ENCODE measurements at places on chromosomes 6 and 20.
A peak's percentile ranks its signal among the peaks of the same experiment; 100 is the strongest.

- H3K27ac ChIP-seq = no peak overlapping the region
- no peaks in the 10 kb centered on the region for H3K36me3 ChIP-seq
- no peaks in the 10 kb centered on the region for H3K27me3 ChIP-seq
- H3K4me1 ChIP-seq = no peaks in the 10 kb centered on the region
- H3K4me3 ChIP-seq = no peak overlapping the region
- DNase-seq = no peak
Measured at GRCh38 chr6:62999796-63000195, 211.5 kb upstream of the FKBP1C start.

- no peak overlapping the region for H3K4me3 ChIP-seq
- H3K4me1 ChIP-seq = no peaks in the 10 kb centered on the region
- no peaks in the 10 kb centered on the region for H3K27me3 ChIP-seq
- H3K36me3 ChIP-seq = peaks cover 2% of the 10 kb centered on the region
- no peak for DNase-seq
- no peak overlapping the region for H3K27ac ChIP-seq
Measured at GRCh38 chr6:74050921-74051320, 354.9 kb downstream of the CD109 start.

- H3K27ac ChIP-seq = peak within 1 kb of the TSS; percentile 38
- peaks cover 63% of the 10 kb centered on the region for H3K27me3 ChIP-seq
- no peak for DNase-seq
- H3K36me3 ChIP-seq = no peaks in the 10 kb centered on the region
- peaks cover 8% of the 10 kb centered on the region for H3K4me1 ChIP-seq
Measured at GRCh38 chr6:17281100-17281496, at the start of gene RBM24. Gene RBM24 (plus strand): TSS chr6:17281361. CDS start chr6:17281582, 221 bp downstream.

- no peak for DNase-seq
- H3K36me3 ChIP-seq = no peaks in the 10 kb centered on the region
- no peak overlapping the region for H3K27ac ChIP-seq
- no peak overlapping the region for H3K4me3 ChIP-seq
- H3K4me1 ChIP-seq = peaks cover 4% of the 10 kb centered on the region
Measured at GRCh38 chr6:29685718-29686326, 4.9 kb upstream of the ZFP57 start.

DNA sequence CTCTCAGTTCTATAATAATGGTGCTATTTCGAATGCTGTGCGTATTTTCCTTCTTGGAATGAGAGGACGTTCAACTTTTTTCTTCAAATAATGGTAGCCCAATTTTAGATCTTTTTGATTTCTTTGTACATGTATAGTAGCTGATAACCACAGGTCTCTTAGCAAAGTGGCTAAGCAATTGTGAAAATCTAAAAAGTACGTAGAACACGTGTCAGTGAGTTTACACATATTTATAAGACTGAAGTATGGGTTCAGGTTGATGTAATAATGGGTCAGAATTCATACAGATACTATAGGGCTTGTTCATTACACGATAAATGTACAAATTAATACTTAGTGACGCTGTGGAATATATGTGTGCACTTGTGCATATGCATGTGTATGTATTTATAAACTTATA lies 1.3 kb downstream of the SMIM13 start:
- H3K27me3 ChIP-seq = no peaks in the 10 kb centered on the region
- peak overlapping the region; percentile 98 for H3K4me3 ChIP-seq
- peak overlapping the region; percentile 97 for H3K27ac ChIP-seq
- H3K4me1 ChIP-seq = peaks cover 12% of the 10 kb centered on the region

DNA sequence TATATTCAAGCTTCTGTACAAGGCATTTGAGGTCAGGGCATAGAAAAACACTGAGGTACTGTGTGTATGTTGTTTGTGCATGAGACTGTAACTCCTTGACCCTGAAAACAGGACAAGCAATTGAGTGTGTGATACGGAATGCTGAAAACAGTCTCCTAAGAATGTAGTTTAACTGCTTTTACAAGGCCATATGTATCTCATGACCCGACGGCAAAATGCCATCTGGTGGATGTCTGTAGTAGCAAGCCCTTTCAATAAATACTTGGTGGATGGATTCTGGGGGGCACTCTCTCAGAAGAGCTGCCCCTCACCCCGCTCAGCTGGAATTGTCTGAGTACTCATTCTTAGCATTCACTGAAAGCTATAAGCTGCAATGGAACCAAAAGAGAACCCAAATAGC lies 69.3 kb upstream of the EYS start:
- H3K4me3 ChIP-seq = no peak overlapping the region
- H3K4me1 ChIP-seq = no peaks in the 10 kb centered on the region
- no peak overlapping the region for H3K27ac ChIP-seq
- no peak for DNase-seq
- no peaks in the 10 kb centered on the region for H3K36me3 ChIP-seq
- H3K27me3 ChIP-seq = no peaks in the 10 kb centered on the region

DNA sequence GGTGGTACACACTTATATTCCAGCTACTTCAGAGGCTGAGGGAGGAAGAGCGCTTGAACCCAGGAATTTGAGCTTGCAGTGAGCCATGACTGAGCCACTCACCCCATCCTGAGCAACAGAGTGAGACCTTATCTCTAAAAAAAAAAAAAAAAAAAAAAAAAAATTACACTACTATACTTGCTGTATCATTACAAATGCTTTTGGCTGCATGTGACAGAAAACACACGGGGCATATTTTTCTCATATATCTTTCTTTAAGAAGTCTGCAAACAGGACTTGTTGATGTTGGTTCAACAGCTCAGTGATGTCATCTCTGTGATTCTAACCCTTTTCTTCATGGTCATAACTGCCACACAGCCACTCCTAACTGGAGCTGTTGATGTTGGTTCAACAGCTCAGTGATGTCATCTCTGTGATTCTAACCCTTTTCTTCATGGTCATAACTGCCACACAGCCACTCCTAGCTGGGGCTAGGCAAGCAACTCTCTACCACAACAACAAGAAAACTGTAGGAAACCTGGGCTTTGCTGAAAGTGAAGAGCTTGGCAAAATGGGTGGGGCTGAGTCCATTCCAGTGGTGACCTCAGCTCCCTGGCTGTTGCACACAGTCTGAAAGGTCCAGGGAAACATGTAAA lies 19.8 kb downstream of the MTFR2 start:
- H3K4me1 ChIP-seq = no peaks in the 10 kb centered on the region
- no peak overlapping the region for H3K27ac ChIP-seq
- H3K27me3 ChIP-seq = no peaks in the 10 kb centered on the region
- peaks cover 3% of the 10 kb centered on the region for H3K36me3 ChIP-seq
- H3K4me3 ChIP-seq = no peak overlapping the region

- peaks cover 6% of the 10 kb centered on the region for H3K36me3 ChIP-seq
- H3K27me3 ChIP-seq = no peaks in the 10 kb centered on the region
- H3K4me3 ChIP-seq = peak overlapping the region; percentile 90
- DNase-seq = peak; percentile 78
- peaks cover 27% of the 10 kb centered on the region for H3K4me1 ChIP-seq
Measured at GRCh38 chr20:62740286-62741141, 31.9 kb downstream of the NTSR1 start.

- DNase-seq = no peak
- no peaks in the 10 kb centered on the region for H3K4me1 ChIP-seq
- H3K27me3 ChIP-seq = no peaks in the 10 kb centered on the region
- H3K27ac ChIP-seq = no peak overlapping the region
Measured at GRCh38 chr20:39775110-39775509, 813.0 kb downstream of the DHX35 start.

DNA sequence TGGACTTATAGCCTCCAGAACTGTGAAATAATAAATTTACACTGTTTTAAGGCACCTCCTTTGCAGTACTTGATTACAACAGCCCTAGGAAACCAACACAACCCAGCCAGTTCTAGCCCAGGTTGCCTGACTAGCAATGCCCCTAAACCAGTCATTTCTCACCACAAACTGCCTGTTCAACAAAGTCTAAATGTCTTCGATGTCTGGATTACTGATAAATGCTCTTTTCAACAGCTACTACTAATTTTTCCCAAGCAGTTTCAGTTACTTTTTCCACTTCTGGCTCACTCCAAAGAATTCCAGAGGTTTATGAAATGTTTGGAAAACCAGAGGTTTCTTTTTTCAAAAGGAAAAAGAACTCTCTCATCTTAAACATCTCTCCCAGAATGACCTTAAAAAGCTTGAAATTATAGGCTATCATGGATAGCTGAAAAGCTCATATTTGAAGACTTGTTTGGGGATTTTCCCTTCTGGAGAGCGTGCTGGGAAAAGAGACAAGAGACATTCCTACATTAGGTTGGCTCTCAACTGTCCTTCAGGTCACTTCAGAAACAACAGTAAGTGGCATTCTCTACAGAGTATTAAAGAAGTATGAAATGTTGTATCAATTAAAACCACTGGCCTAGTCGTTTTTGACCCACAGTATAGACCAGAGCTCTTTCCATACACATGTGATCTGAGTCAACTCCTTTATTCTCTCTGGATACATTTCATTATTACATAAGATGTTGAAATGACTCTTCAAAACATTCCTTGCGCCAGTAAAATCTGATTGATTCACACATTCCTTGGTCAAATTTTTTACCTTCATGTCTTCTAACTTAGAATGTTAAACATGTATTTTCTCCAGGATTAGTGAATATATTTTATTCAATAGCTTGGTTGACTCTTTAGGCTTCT lies 265.9 kb downstream of the COL12A1 start:
- no peaks in the 10 kb centered on the region for H3K27me3 ChIP-seq
- H3K27ac ChIP-seq = no peak overlapping the region
- no peak for DNase-seq
- no peaks in the 10 kb centered on the region for H3K36me3 ChIP-seq
- H3K4me1 ChIP-seq = no peaks in the 10 kb centered on the region

GRCh38 chr6:55705451-55706440 lies 126.8 kb upstream of the HMGCLL1 start:
- H3K4me1 ChIP-seq = no peaks in the 10 kb centered on the region
- no peak overlapping the region for H3K27ac ChIP-seq
- no peaks in the 10 kb centered on the region for H3K36me3 ChIP-seq
- no peak overlapping the region for H3K4me3 ChIP-seq
- no peaks in the 10 kb centered on the region for H3K27me3 ChIP-seq

GRCh38 chr6:26455357-26455970 lies 2.3 kb upstream of the BTN2A1 start:
- H3K4me3 ChIP-seq = no peak overlapping the region
- H3K27ac ChIP-seq = peak overlapping the region; percentile 70
- peaks cover 50% of the 10 kb centered on the region for H3K4me1 ChIP-seq
- no peak for DNase-seq
- no peaks in the 10 kb centered on the region for H3K27me3 ChIP-seq

DNA sequence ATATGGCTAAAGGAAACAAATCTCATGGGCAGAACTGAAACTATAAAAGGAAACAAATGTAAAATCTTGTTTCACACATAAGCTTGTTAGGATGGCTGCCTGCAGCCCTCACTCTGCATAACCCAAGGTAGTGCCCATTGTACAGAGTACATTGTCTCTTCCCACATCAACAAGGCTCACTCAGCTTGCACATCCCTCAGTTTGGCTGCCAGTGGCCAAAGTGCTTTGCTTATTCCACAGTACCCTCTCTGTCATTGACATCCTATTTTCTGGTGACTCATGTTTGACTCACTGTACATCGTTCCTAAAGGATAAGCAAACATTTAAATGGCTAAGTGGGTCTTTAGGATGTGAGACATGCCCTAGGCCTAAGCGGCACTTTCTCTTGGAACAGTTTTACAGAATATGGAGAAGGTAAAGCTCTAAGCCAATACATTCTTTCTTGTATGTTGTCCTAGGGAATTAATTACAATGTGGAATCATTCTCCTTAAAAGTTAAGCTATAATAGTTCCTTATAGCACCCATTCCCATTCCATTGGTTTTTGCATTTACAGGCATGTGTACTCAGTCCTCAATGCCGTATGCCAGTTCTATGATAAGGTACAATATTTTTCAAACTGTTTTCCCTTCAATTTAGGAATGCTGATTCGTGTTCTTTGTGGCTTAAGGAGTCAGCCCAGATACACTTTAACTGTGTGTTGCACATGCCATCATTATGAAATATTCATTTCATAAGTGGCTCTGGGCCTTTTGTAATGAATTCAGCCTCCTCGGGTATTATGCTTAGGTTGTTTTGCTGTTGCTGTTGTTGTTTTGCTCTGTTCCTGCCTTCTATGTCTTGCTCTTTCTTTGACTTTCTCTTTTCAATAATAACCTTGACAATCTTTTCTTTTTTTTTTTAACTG lies 5.5 kb downstream of the ANKEF1 start:
- no peak for DNase-seq
- peaks cover 2% of the 10 kb centered on the region for H3K36me3 ChIP-seq
- H3K27me3 ChIP-seq = no peaks in the 10 kb centered on the region
- no peak overlapping the region for H3K27ac ChIP-seq

GRCh38 chr6:94988701-94989100 lies 588.6 kb upstream of the MANEA start:
- no peak overlapping the region for H3K27ac ChIP-seq
- H3K4me3 ChIP-seq = no peak overlapping the region
- no peaks in the 10 kb centered on the region for H3K27me3 ChIP-seq
- DNase-seq = no peak
- no peaks in the 10 kb centered on the region for H3K4me1 ChIP-seq

- peaks cover 3% of the 10 kb centered on the region for H3K36me3 ChIP-seq
- H3K27me3 ChIP-seq = no peaks in the 10 kb centered on the region
- no peak for DNase-seq
- H3K4me3 ChIP-seq = no peak overlapping the region
- no peak overlapping the region for H3K27ac ChIP-seq
Measured at GRCh38 chr20:5678777-5679176, 71.4 kb upstream of the SHLD1 start.

GRCh38 chr6:169454204-169454871 lies 200.7 kb upstream of the THBS2 start:
- no peak overlapping the region for H3K27ac ChIP-seq
- no peak for DNase-seq
- peaks cover 30% of the 10 kb centered on the region for H3K27me3 ChIP-seq
- no peaks in the 10 kb centered on the region for H3K4me1 ChIP-seq
- no peak overlapping the region for H3K4me3 ChIP-seq

DNA sequence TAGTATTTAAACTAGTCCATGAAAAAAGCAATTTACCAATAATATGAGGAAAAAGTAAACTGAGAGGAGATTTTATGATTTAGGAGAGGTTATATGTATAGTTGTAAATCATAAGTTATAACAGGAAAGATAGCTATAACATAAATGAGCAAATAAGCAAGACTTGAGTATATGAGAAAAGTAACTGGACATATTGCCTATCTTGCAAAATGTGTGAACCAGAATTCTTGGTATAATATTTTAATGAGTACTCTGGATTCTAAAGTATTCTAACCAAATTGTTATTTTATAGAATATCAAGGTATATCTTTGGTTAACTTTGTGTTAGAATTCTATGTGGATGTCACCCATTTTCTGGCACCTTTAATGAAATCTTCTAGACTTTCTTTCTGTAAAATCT lies 124.6 kb downstream of the PHF3 start:
- no peak overlapping the region for H3K27ac ChIP-seq
- H3K27me3 ChIP-seq = no peaks in the 10 kb centered on the region
- no peak for DNase-seq
- H3K36me3 ChIP-seq = no peaks in the 10 kb centered on the region
- no peaks in the 10 kb centered on the region for H3K4me1 ChIP-seq
- H3K4me3 ChIP-seq = no peak overlapping the region

GRCh38 chr6:161924516-161925116 lies 650.8 kb upstream of the AGPAT4 start:
- H3K4me1 ChIP-seq = no peaks in the 10 kb centered on the region
- no peak for DNase-seq
- no peaks in the 10 kb centered on the region for H3K27me3 ChIP-seq
- no peak overlapping the region for H3K4me3 ChIP-seq
- H3K36me3 ChIP-seq = no peaks in the 10 kb centered on the region

GRCh38 chr20:830011-830521 lies 3.4 kb upstream of the FAM110A start:
- H3K4me3 ChIP-seq = no peak overlapping the region
- H3K27ac ChIP-seq = no peak overlapping the region
- peaks cover 17% of the 10 kb centered on the region for H3K36me3 ChIP-seq
- peaks cover 9% of the 10 kb centered on the region for H3K27me3 ChIP-seq
- no peak for DNase-seq
- H3K4me1 ChIP-seq = peaks cover 12% of the 10 kb centered on the region
